ENCODE measurements at places on chromosomes 6 and 20. TPM values are rescaled to one million over a fixed set of nuclear protein-coding genes. Genes with fewer than 3 reads are reported as not detected.

Gene CGA
- not detected for polyA plus RNA-seq

Gene ID4
- polyA plus RNA-seq, result 506 TPM

Gene EDN1
- polyA plus RNA-seq, result 2.7 TPM

Gene SRMS
- polyA plus RNA-seq, result not detected

Gene FNDC11
- polyA plus RNA-seq, result 5.2 TPM

Gene ATF6B
- 44.3 TPM for polyA plus RNA-seq

Gene KIF25
- not detected for polyA plus RNA-seq

Gene HTR1B
- 0.58 TPM for polyA plus RNA-seq

Gene GJA1
- polyA plus RNA-seq, result 3.5 TPM

Gene NRN1
- polyA plus RNA-seq, result 4.4 TPM

Gene FAM83D
- 2.4 TPM for polyA plus RNA-seq

Gene SLC17A2
- not detected for polyA plus RNA-seq

Gene SCRT2
- 3.8 TPM for polyA plus RNA-seq

Gene COL20A1
- polyA plus RNA-seq, result 0.46 TPM

Gene MUC22
- polyA plus RNA-seq, result not detected

Gene AP5S1
- 11.3 TPM for polyA plus RNA-seq

Gene TMEM244
- not detected for polyA plus RNA-seq

Gene ENPP1
- not detected for polyA plus RNA-seq

Gene BLTP3A
- 10.2 TPM for polyA plus RNA-seq

Gene UBD
- polyA plus RNA-seq, result not detected

Gene ATXN1
- polyA plus RNA-seq, result 28.2 TPM

Gene PRL
- not detected for polyA plus RNA-seq

Gene IL17F
- polyA plus RNA-seq, result not detected

Gene SOX18
- polyA plus RNA-seq, result 0.12 TPM

Gene NDRG3
- 53.7 TPM for polyA plus RNA-seq

Measured in neural cell (in vitro differentiated cells).